ENCODE measurements at places on chromosomes 11 and 22. TPM values are rescaled to one million over a fixed set of nuclear protein-coding genes. Genes with fewer than 3 reads are reported as not detected.

The FBLN1 gene
- total RNA-seq: 43.8 TPM

The TSSK2 gene
- total RNA-seq: not detected

The HOATZ gene
- total RNA-seq: not detected

The ZNF215 gene
- 2.3 TPM for total RNA-seq

The ZNHIT2 gene
- total RNA-seq: 20.5 TPM

The KRTAP5-1 gene
- not detected for total RNA-seq

The MS4A12 gene
- total RNA-seq: not detected

The TRMU gene
- total RNA-seq: 17.7 TPM

The CCDC116 gene
- total RNA-seq: 0.13 TPM

The LUZP2 gene
- under 0.01 TPM for total RNA-seq

The CYP2D6 gene
- total RNA-seq: 0.51 TPM

Data from mesangial cell (primary cell).